Activated naive CD8-positive, alpha-beta T cell treated with anti-CD3 and anti-CD28 coated beads for 36 hours (primary cell): ENCODE measurements at places on chromosomes 7 and 10.

- DNase-seq: no peak
Measured at GRCh38 chr7:137577184-137577583, 233.7 kb upstream of the PTN start.

- DNase-seq: no peak
Measured at GRCh38 chr10:97157578-97158095, 28.1 kb downstream of the SLIT1 start.

GRCh38 chr10:77682393-77683087 is 44.9 kb upstream of the KCNMA1 start:
- DNase-seq: no peak

DNA sequence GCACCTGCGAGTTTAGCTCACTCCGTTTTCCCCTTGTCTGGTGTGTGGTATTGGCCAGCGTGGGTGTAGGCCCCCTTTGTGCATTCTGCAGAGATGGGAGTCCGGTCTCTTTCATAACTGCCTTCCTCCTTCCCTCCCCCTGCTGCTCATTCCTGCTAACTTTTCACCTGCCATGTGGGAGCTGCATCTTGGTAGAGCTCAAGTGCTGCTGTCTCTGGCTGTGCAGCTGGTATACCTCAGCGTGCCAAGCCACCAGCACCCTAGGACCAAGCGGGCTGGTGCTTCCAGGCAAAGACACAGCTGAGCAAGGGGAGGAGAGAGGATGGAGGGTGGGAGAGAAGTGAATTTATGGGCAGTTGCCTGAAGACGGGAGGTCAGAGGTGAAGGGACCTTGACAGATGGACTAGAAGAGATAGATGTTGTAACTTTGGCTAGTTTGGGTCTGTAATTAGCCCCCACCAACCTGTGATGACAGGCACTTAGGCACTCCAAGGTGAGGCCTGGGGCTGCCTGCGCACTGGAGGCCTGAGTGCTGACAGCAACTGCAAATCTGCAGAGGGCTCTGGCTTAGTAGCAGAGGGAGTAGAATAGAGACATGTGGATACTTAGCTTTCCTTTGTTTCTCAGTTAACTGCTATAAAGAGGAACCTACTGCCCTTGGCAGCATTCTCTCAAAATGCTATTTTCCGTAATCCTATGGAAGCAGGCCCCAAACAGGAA is 148.8 kb upstream of the AGK start:
- DNase-seq: no peak

GRCh38 chr7:139845443-139845805 is 16.4 kb downstream of the TBXAS1 start:
- no peak for DNase-seq

DNA sequence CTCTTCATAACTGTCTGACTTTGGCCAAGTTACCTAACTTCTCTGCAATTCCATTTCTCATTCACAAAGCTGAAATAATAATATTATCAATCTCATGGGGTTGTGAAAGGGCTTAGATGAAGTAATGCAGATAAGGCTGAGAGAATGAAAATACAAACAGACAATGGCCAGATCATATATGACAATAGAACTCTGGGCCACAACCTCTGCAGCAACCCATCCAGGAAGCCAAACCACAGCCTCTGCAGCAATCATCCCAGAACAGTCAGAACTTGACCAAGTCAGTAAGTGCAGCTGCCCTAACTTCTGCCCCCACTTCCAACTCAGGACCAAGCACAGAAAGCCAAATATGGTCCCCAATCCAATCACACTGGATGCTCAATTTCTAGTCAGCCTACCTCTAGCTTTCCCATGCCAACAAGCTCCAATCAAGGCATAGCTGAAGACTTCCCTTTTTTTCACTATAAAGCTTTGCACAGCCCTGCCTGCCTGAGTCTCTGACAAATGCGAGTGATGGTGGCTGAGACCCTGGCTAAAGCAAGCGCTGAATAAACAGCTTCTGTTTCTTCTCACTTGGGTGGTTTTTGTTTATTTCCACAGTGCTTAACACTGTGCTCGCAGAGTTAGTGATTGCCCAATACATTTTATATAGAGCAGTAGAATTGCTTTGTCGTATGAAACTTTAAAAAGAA is 34.8 kb upstream of the TNPO3 start:
- DNase-seq: no peak
